ENCODE measurements at places on chromosomes 12 and 14.

DNA sequence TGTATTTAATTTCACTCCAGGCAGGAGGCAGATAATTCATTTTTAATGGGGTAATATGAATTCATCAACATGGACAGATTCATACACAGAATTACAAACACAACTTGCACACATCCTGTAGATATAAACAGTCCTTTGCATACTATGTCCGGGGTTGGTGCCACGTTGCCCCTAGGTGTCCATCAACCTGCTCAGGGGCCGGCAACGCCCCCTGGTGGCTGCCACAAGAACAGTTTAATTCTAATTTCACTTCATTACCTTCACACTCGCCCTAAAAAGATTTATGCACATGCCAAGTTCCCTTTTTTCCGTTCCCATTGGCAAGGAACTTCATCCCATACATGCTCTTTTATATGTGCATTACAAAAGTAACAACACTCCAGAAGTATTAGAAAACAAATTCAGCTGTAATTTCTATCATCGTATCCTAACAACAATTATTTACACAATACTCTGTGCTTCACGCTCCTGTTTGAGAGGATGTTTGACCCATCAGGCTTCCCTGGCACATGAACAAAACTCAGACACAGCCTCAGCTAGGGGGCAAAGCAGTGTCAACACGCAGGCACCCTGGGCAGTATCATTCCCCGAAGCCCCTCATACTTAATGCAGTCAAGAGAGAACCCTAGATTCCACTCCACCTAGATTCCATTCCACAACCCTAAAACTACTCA, 15.5 kb downstream of the MANSC1 start:
- DNase-seq: peak; percentile 35
- no peaks in the 10 kb centered on the region for H3K36me3 ChIP-seq
- no peak overlapping the region for H3K4me3 ChIP-seq
- no peak overlapping the region for H3K27ac ChIP-seq
- peaks cover 3% of the 10 kb centered on the region for H3K4me1 ChIP-seq
- no peaks in the 10 kb centered on the region for H3K27me3 ChIP-seq

- no peak overlapping the region for H3K4me3 ChIP-seq
- no peaks in the 10 kb centered on the region for H3K36me3 ChIP-seq
- no peak overlapping the region for H3K27ac ChIP-seq
- H3K4me1 ChIP-seq: no peaks in the 10 kb centered on the region
Measured at GRCh38 chr12:39772821-39773259, 153.2 kb upstream of the ABCD2 start.

GRCh38 chr12:47079981-47080724, 394 bp upstream of the AMIGO2 start:
- peak overlapping the region; percentile 29 for H3K27ac ChIP-seq
- H3K4me1 ChIP-seq: peaks cover 10% of the 10 kb centered on the region
- H3K27me3 ChIP-seq: no peaks in the 10 kb centered on the region

DNA sequence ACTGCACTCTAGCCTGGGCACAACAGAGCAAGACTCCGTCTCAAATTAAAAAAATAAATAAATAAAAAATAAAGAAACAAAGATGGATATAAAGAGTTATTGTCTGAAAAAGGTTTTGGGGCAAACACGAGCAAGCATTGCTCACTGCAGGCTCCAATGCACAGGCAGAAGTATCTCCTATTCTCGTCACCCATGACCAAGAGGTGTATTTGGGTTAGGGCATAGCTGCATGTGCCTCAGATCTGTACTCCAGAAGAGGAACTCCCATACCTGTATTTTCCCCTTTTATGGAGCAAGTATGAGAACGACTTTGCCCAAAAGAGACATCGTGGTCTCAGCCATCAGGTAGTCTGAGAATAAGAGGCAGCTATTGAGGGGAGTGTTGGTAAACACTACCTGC, 10.2 kb upstream of the TCP11L2 start:
- H3K27ac ChIP-seq: no peak overlapping the region
- H3K4me3 ChIP-seq: no peak overlapping the region
- DNase-seq: no peak
- H3K27me3 ChIP-seq: no peaks in the 10 kb centered on the region
- H3K4me1 ChIP-seq: no peaks in the 10 kb centered on the region

DNA sequence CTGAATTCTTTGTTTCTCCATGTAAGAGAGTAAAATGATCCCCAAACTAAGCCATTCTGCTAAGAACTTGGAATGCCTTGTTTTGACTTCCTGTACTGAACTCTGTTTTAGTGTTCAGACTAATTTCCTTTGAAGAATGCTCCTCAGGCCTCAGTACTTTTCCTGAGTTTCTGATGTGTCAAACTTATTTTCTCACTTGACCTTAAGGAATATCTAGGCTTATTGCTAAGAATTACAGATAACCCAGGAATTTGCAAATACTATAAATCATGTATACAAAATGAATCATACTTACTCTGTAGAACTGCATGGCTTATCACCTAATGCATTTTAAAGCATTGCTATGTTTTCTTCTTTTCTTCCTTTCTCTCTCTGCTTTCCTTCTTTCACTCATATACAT, 93.1 kb upstream of the PKP2 start:
- peak overlapping the region; percentile 96 for H3K27ac ChIP-seq
- H3K27me3 ChIP-seq: no peaks in the 10 kb centered on the region
- DNase-seq: no peak
- H3K4me3 ChIP-seq: no peak overlapping the region
- H3K36me3 ChIP-seq: no peaks in the 10 kb centered on the region
- peaks cover 42% of the 10 kb centered on the region for H3K4me1 ChIP-seq

- H3K27me3 ChIP-seq: no peaks in the 10 kb centered on the region
- no peak overlapping the region for H3K27ac ChIP-seq
- DNase-seq: no peak
- H3K4me3 ChIP-seq: no peak overlapping the region
Measured at GRCh38 chr14:66850258-66850888, 338.9 kb upstream of the GARIN2 start.

- H3K4me1 ChIP-seq: peaks cover 12% of the 10 kb centered on the region
- DNase-seq: no peak
- no peak overlapping the region for H3K27ac ChIP-seq
- no peaks in the 10 kb centered on the region for H3K36me3 ChIP-seq
Measured at GRCh38 chr12:32569259-32569658, 109.8 kb upstream of the DNM1L start.

GRCh38 chr12:62914443-62915203, 20.3 kb downstream of the PPM1H start:
- H3K4me1 ChIP-seq: no peaks in the 10 kb centered on the region
- no peak overlapping the region for H3K4me3 ChIP-seq
- DNase-seq: no peak
- no peaks in the 10 kb centered on the region for H3K27me3 ChIP-seq
- no peak overlapping the region for H3K27ac ChIP-seq
- H3K36me3 ChIP-seq: no peaks in the 10 kb centered on the region

Measured in trophoblast cell (in vitro differentiated cells and primary cell).